ENCODE measurements at places on chromosomes 5 and 9.

- peak; percentile 70 for DNase-seq
Measured at GRCh38 chr5:77957-78804, 13.8 kb upstream of the PLEKHG4B start.

- no peak for DNase-seq
Measured at GRCh38 chr9:5549658-5550650, 39.6 kb downstream of the PDCD1LG2 start.

DNA sequence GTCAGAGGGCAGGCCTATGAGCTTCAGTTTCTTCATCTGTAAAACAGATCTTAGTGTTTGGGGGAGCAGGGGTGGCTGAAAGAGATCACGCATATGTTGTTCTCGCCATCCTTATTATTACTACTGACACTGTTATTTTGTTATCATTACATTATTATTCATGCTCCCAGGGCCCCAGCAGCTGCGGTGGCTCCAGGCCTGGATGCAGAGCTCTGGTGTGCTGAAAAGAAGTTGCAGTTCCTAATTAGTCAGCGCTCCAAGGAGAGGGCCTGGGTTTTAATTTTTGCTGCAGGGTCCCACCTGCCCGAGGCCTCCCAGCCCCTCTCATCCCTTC is 19.5 kb downstream of the CXXC5 start:
- DNase-seq, result peak; percentile 59

GRCh38 chr5:154419236-154419635 is 26.6 kb upstream of the SAP30L start:
- DNase-seq, result no peak

DNA sequence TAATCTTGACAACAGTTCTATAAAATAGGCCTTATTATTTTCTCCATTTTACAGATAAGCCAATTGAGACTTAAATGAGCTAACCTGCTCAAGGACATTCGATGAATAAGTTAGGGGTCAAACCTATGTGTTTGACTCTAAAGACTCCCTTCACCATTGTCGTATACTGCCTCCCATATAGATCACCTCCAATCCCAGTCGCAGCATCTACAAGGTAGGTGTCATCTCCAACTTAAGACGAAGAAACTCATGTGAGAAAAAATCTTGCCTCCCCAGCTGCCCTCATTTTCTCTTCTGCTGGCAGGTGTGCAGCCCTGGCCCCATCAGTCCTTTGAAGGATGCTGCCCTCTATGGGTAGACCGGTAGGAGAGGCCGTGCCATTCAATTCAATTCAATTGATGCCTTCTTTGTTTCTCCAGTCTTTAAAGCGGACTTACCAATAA is 75.2 kb upstream of the SMARCA2 start:
- peak; percentile 54 for DNase-seq

- DNase-seq, result peak; percentile 24
Measured at GRCh38 chr5:169336242-169336641, 35.3 kb upstream of the SLIT3 start.

DNA sequence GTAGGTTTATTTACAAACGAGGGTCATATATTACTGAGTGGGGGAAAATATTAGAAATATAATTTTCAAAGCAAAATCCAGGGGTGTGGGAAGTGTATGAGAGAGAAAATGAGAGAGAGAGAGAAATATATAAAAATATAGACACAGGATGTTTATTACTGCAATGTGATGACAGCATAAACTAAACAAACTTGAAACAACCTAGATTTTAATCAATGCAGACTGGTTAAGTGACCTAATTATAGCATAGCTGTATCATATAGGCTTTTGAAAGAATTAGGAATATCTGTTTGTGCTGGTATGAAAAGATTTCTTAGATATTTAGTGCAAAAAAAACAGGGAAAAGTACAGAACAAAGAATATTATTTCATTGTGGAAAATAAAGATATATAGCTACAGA is 280.5 kb downstream of the ACTL7B start:
- no peak for DNase-seq

DNA sequence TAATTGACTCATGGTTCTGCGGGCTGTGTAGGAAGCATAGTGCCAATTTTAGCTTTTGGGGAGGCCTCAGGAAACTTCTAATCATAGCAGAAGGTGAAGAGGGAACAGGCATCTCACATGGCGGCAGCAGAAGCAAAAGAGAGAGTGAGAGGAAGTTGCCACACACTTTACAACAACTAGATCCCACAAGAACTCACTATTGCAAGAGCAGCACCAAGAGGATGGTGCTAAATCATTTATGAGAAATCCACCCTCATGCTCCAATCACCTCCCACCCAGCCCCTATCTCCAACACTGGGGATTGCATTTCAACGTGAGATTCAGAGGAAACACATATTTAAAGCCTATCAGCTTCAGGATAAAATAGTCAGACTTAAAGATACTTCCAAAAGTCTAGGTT is 36.1 kb upstream of the LPAR1 start:
- no peak for DNase-seq

DNA sequence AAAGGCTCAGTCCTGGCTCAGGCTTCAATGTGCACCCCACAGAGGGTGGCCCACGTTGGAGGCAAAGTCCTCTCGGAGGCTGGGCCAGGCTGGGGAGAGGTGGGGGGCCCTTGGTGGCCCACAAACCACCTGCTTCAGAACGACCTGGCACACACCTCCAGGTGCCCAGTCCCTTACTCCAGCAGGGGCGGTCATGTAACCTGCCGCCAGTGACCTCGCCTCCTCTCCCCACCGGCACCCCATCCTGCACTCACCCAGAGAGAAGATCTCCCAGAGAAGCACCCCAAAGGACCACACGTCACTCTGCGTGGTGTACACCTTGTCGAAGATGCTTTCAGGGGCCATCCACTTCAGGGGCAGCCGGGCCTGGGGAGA is 22.5 kb upstream of the SCGB3A1 start:
- DNase-seq, result no peak

DNA sequence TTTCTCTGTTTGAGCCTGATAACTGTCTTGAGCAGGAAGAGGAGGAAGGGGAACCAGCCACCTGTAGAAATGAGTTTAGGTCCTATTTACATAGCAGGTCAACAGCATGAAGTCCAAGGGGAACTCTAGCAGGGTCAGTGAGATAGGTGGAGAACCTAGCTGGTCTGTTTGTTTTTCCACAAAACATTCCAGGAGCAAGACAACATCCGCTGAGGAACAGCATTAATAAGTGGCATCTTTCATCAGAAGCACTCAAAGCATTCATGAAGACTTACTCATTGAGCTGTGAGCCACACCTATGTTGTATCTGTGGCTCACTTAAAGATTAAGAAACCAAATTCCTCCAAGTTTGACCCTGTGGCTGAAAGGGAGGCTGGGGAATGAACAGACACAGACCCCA is 115.9 kb downstream of the ACTBL2 start:
- DNase-seq, result no peak

DNA sequence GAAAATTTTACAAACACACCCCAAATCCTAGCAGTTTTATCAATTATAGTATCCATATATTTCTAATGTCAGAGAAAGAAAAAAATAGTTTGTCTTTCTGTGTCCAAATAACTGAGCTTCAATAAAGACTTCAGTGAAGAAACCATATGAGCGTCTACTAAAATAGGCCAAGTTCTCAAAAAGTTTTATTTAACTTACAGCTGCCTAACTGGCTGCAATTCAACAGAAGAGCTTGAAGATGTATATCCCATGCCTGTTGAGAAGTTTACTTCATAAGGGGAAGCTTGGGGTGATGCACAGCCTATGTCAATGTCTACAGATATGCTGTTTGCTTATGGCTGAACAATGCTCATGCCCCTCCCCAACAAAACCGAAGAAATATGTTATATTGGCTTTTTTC is 43.7 kb upstream of the ELOVL7 start:
- DNase-seq, result no peak

DNA sequence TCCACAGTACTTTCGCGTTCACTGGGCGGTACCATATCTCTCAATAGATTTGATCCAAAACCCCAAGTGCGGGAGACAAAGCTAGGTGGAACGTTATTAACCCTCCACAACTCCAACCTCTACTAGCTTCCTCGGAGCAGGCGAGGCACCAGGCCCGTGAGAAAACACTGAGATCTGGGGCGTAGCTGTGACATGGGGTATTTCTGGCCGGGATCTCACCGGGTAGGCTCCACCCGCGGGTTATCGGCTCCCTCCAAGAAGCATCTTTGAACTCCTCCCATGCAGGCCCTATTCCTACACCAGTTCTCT is 350 bp upstream of the SLC25A46 start:
- DNase-seq, result peak; percentile 80

GRCh38 chr5:118687100-118687499 is 301.2 kb downstream of the DTWD2 start:
- DNase-seq, result no peak

DNA sequence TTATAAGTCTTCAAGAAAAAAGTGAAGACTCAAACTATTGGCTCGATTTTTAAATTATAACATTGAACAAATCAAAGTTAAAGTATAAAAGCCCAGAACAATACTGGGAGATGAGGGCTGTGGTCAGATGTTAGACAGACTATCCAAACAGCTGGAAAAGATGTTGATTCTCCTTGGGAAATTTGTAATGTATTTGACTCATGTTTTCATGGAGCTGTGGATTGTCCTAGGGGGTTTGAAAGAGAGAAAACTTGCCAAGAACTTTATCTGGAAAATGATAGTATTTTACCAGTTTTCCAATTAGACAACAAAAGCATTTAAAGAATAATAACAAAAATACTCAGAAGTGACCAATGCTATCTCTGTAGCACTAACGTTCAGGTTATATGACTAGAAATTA is 339.2 kb downstream of the ARL15 start:
- no peak for DNase-seq

- DNase-seq, result no peak
Measured at GRCh38 chr9:109826559-109826958, 46.6 kb downstream of the PALM2AKAP2 start.

DNA sequence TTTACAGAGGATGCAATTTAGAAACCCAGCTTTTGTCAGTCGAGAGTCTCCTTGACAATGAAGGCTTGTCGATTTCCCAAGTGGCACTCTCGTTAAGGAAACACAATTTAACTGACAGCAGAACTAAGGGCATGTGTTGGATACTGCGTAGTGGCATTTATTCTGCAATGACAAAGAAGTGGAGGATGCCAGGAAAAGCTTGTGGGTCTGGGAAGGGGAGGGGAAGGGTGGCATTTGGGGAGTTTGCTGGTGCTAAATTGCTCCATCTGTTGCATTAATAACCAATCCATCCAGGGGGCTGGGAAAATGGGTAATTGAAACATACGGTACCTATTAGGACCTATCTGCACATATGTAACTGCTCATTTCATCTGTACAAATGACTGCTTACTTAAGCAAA is 190.6 kb downstream of the NSG2 start:
- peak; percentile 70 for DNase-seq

- DNase-seq, result no peak
Measured at GRCh38 chr9:27847818-27848217, 274.5 kb upstream of the C9orf72 start.

GRCh38 chr5:133425222-133425621 is 187.1 kb downstream of the FSTL4 start:
- no peak for DNase-seq

GRCh38 chr5:149268928-149269557 is 2.6 kb upstream of the AFAP1L1 start:
- peak; percentile 73 for DNase-seq

GRCh38 chr9:122370303-122370702 is 521 bp upstream of the PTGS1 start:
- no peak for DNase-seq

DNA sequence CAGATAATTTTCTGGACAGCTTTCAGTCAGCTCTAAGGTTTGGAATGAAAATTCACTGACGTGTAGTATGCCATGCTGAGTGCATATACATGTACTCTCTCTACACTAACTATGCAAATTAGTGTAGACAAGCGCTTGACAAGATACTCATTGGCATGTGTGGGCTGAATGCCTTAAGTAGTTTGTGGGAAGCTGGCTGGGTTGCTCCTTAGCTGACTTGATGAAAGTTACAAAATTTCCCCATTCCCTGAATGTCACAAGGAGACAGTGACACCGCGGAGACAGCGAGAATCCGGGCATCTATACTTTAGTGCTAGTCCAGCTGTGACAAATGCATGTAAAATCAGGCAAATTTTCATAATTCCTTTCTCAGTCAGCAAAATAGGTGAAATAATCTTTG is 51.6 kb upstream of the C5orf46 start:
- no peak for DNase-seq

DNA sequence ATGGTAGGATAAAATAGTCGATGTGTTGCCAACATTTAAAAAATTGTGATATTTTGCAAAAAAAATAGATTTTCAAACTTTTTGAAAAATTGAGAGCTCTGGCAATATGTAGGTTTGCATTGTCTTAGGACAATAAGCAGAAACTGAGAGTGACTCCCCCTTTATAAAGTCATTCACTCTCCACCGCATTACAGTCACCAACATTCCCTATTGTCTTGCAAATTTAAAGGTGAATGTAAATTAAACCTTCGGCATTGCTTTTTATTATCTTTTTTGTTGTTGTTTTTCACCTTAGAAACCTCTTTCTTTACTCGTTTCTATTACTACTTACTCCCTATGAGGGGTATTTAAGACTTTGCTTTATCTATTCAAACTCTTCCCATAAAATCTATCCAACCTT is 944.2 kb downstream of the DTWD2 start:
- DNase-seq, result no peak

- DNase-seq, result no peak
Measured at GRCh38 chr9:107355394-107355793, 72.3 kb downstream of the RAD23B start.

- no peak for DNase-seq
Measured at GRCh38 chr5:150323092-150323491, 20.4 kb upstream of the ARSI start.

GRCh38 chr9:89532478-89532877 is 34.6 kb upstream of the SEMA4D start:
- no peak for DNase-seq

DNA sequence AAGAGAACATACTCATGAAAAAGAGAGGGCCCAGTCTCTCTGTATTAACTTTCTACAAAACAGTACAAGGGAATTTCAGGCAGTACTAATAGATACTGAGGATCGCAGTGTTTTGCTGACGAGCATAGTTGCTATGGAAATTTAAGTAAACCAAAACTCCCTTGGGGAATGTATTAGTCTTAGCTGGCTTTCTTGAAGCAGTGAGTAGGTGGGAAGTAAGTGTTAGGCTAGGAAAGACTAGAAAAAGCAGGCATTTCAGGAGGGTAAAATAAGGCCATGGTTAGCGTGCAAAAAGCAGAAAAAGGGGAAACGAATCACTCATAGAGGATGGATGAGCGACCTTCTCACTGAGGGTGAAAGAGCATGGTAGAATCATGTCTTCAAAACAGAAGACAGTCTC is 84.3 kb upstream of the ACTBL2 start:
- DNase-seq, result no peak

Data from SK-N-SH (cell line).